ENCODE measurements at places on chromosomes 7 and 10. TPM values are rescaled to one million over a fixed set of nuclear protein-coding genes. Genes with fewer than 3 reads are reported as not detected.
A peak's percentile ranks its signal among the peaks of the same experiment; 100 is the strongest.

DNA sequence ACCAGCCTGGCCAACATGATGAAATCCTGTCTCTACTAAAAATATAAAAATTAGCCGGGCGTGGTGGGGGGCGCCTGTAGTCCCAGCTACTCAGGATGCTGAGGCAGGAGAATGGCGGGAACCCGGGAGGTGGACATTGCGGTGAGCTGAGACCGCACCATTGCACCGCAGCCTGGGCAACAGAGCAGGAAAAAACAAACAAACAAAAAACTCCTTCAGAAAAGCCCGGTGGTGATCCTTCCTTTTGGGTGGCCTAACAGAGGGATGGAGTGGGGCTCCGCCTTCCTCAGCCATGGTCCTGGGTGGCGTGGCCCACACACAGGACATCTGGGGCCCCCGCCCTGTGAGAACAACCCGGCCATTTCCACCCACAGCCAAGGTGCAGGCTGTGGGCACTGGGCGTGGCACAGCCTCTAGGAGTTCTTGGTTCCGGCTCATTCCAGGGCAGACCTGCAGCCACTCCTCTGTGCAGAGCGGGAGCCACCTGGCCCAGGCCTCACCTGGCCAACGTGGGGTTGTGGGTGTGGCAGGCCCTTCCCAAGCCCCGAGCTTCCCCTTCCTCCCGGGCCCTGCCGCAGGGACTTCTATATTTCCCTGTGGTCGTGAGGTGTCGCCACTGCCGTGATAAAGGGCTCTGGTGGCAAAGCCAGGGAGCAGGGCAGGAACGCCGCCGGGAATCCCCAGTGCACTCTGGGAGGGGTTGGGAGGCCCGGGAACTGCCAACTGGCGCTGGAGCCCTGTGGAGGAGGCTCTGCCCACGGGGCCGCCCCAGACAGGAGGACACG, 37.6 kb downstream of the GET4 start:
- H3K27ac ChIP-seq = no peak overlapping the region
- no peaks in the 10 kb centered on the region for H3K36me3 ChIP-seq
- H3K4me3 ChIP-seq = no peak overlapping the region
- H3K4me1 ChIP-seq = peaks cover 23% of the 10 kb centered on the region

GRCh38 chr10:72414642-72415041, 59.9 kb upstream of the DNAJB12 start:
- H3K27me3 ChIP-seq = no peaks in the 10 kb centered on the region
- no peak overlapping the region for H3K4me3 ChIP-seq
- H3K27ac ChIP-seq = no peak overlapping the region
- DNase-seq = no peak
- no peaks in the 10 kb centered on the region for H3K4me1 ChIP-seq
- no peaks in the 10 kb centered on the region for H3K36me3 ChIP-seq

- H3K27ac ChIP-seq = no peak overlapping the region
- no peaks in the 10 kb centered on the region for H3K36me3 ChIP-seq
- peaks cover 19% of the 10 kb centered on the region for H3K4me1 ChIP-seq
- H3K27me3 ChIP-seq = no peaks in the 10 kb centered on the region
Measured at GRCh38 chr10:113712755-113713639, 33.3 kb downstream of the CASP7 start.

DNA sequence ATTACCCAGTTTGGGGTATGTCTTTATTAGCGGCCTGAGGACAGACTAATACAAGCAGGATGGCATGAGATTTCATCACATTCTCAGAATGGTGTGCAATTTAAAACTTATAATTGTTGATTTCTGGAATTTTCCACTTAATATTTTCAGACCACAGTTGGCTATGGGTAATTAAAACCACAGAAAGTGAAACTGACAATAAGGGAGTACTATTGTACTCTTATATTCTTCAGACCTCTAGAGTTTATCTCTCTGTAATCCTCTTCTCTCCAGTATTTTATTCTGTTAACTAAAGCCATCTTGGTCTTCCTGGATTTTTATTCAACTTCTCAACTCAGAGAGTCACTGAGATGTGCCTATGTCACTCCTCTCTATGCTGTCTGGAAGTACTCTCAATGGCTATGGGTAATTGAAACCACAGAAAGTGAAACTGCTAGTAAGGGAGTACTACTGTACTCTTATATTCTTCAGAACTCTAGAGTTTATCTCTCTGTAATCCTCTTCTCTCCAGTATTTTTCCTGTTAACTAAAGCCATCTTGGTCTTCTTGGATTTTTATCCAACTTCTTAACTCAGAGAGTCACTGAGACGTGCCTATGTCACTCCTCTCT, 118.3 kb downstream of the PPP1R17 start:
- H3K27ac ChIP-seq = no peak overlapping the region
- H3K36me3 ChIP-seq = no peaks in the 10 kb centered on the region
- no peaks in the 10 kb centered on the region for H3K4me1 ChIP-seq
- no peak overlapping the region for H3K4me3 ChIP-seq
- DNase-seq = no peak
- H3K27me3 ChIP-seq = no peaks in the 10 kb centered on the region

DNA sequence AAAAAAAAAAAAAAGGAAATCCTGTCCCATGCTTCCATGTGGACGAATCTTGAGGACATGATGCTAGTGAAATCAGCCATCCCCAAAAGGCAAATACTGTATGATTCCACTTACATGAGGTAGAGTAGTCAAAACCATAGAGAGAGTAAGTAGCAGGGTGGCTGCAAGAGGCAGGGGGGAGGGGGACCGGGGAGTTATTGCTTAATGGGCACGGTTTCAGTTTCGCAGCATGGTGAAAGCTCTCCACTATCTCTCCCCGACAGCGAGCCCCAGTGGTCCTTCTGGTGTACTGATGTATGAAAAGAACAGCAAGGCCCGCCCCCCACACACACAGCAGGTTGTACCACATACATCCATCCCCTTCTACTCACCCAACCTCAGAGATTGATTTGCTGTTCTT, 32.8 kb downstream of the NOD1 start:
- peaks cover 22% of the 10 kb centered on the region for H3K4me1 ChIP-seq
- peaks cover 4% of the 10 kb centered on the region for H3K36me3 ChIP-seq
- peak overlapping the region; percentile 46 for H3K27ac ChIP-seq
- DNase-seq = peak; percentile 95

GPER1 gene
- 29.2 TPM for total RNA-seq

GALNT11 gene
- 59.5 TPM for total RNA-seq

MMRN2 gene
- total RNA-seq = 30.8 TPM

DNA sequence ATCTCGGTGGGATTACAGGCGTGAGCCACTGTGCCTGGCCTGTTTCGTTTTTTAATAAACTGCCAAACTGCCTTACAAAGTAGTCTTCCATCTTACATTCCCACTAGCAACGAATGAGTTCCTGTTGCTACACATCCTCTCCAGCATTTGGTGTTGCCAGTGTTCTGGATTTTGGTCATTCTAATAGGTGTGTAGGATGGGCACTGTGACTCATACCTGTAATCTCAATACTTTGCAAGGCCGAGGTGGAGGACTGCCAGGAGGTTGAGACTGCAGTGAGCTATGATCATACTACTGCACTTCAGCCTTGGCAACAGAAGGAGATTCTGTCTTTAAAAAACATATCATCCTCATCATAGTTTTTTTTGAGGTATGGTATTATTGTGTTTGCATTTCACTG, 21.4 kb upstream of the RSBN1L start:
- peak; percentile 59 for DNase-seq
- H3K4me1 ChIP-seq = peaks cover 14% of the 10 kb centered on the region
- no peaks in the 10 kb centered on the region for H3K27me3 ChIP-seq
- H3K4me3 ChIP-seq = no peak overlapping the region
- no peak overlapping the region for H3K27ac ChIP-seq

FAM180A gene
- 5.0 TPM for total RNA-seq

IGFBP3 gene
- 95.1 TPM for total RNA-seq

DNA sequence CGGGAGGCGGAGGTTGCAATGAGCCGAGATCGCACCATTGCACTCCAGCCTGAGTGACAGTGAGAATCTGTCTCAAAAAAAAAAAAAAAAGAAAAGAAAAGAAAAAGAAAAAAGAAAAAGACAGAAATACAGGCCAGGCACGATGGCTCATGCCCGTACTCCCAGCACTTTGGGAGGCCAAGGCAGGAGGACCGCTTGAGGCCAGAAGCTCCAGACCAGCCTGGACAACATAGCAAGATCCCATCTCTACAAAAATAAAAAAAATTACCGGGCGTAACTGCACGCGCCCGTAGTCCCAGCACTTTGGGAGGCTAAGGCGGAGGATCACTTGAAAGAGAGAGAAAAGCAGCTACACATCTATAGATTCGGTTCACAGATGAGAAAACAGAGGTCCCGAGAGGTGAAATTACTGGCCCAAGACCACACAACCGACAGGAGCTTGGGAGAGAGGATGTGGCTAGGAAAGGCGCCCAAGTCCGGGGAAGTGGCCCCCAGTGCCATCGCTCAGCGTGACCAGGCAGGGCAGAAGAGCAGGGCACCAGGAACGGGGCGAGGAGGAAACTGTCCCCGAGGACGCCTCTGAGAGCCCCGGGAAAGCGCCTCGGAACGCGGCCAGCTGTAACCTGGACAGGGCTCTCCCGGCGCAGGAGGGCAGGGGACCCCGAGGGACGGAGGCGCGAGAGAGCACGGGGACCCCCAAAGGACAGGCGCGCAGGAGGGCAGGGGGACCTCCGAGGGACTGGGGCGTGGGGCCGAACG, 612 bp downstream of the SNX8 start:
- peak overlapping the region; percentile 95 for H3K4me3 ChIP-seq
- H3K27ac ChIP-seq = no peak overlapping the region
- peak; percentile 18 for DNase-seq
- no peaks in the 10 kb centered on the region for H3K27me3 ChIP-seq

- H3K36me3 ChIP-seq = no peaks in the 10 kb centered on the region
- no peak for DNase-seq
- no peak overlapping the region for H3K27ac ChIP-seq
- H3K27me3 ChIP-seq = no peaks in the 10 kb centered on the region
- no peak overlapping the region for H3K4me3 ChIP-seq
Measured at GRCh38 chr10:3825244-3825643, 40.2 kb upstream of the KLF6 start.

DNA sequence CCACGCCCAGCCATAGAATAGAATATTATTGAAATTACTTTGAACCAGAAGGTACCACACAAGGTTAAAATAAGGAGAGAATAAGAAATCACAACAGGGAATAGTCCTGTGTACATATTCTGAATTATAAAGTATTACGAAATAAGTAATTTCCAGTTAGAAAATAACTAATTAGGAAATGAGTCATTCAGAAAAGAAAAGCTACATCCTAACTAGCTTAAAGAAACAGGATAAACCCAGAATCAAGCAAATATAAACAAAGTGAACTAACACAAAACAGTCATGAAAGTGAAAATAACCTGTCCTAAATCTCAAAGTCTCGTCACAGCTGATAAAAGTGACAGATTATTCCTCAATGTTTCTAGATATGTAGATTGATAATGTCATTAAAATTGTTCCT, 74.8 kb upstream of the NEBL start:
- no peaks in the 10 kb centered on the region for H3K27me3 ChIP-seq
- H3K4me3 ChIP-seq = no peak overlapping the region
- H3K36me3 ChIP-seq = no peaks in the 10 kb centered on the region
- no peak for DNase-seq
- no peaks in the 10 kb centered on the region for H3K4me1 ChIP-seq
- no peak overlapping the region for H3K27ac ChIP-seq

- DNase-seq = no peak
- H3K4me1 ChIP-seq = no peaks in the 10 kb centered on the region
- no peaks in the 10 kb centered on the region for H3K27me3 ChIP-seq
- no peak overlapping the region for H3K4me3 ChIP-seq
- H3K27ac ChIP-seq = no peak overlapping the region
Measured at GRCh38 chr7:34168013-34168412, 262.7 kb downstream of the BMPER start.

EBLN1 gene
- not detected for total RNA-seq

CRYGN gene
- total RNA-seq = 21.5 TPM

RBM33 gene
- 43.5 TPM for total RNA-seq

COL28A1 gene
- total RNA-seq = 1.4 TPM

DNA sequence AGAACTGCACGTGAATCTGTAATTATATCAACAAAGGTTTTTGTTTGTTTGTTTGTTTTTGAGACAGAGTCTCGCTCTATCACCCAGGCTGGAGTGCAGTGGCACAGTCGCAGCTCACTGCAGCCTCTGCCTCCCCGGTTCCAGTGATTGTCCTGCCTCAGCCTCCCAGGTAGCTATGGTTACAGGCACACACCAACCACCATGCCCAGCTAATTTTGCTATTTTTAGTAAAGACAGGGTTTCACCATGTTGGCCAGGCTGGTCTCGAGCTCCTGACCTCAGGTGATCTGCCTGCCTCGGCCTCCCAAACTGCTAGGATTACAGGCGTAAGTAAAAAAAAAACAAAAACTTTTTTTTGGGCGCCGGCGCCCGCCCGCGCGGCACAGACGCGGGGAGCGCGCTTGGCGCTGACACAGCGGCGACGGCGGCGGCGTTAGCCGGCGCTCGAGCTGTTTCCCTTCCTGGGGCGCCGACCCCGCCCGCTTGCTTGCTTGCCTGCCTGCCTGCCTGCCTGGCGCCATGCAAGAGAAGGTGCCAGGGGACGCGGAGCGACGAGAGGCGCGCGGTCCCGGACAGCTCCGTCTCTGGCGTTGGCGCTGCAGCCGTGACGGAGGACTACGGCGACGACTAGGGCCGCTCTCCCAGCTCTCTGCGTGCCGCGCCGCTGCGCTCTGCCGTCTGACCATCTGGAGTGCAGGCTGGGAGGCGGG, 171.4 kb upstream of the NUPR2 start:
- H3K27me3 ChIP-seq = no peaks in the 10 kb centered on the region
- peak overlapping the region; percentile 16 for H3K27ac ChIP-seq
- no peak overlapping the region for H3K4me3 ChIP-seq
- DNase-seq = peak; percentile 90
- H3K36me3 ChIP-seq = no peaks in the 10 kb centered on the region

DNA sequence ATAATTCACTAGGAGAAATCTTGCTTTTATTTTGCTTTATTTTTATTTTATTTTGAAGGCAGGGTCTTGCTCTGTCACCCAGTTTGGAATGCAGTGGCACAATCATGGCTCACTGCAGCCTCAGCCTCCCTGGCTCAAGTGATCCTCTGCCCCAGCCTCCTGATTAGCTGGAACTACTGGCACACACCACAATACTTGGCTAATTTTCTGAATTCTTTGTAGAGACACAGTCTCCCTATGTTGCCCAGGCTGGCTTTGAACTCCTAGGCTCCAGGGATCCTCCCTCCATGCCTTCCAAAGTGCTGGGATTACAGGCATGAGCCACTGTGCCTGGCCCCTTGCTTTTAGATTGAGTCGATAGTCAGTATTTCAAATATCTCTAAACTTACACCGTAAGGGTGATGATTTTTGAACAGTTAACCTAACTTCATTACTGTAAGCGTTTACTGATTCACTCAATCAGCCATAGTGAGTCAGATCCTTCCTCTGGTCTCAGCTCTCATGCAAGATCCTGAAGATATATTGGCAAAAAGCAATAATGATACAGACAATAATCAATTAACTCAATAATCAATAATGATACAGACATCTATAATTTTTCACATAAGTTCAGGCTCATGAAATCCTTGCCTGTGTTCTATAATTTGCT, 239.5 kb downstream of the KIAA1217 start:
- no peaks in the 10 kb centered on the region for H3K36me3 ChIP-seq
- peak overlapping the region; percentile 40 for H3K27ac ChIP-seq
- peaks cover 25% of the 10 kb centered on the region for H3K4me1 ChIP-seq
- no peak overlapping the region for H3K4me3 ChIP-seq

DNA sequence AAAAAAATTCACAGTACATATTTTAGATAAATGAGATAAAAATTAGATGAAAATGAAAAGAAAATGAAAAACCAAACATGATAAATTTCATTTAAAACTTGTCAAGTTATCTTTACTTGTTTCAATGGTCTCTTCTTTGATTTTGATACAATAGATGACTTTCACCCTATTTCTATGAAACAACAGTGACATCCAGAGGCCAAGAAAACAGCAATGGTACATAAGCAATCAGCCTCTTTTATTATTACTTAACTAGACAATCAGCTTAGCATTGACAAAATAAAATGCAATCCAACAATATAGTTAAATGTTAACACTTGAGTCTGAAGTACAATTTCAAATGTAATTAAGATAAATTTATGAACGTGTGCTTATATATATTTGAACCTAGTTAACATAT, 74.8 kb upstream of the GPR37 start:
- DNase-seq = no peak
- H3K27ac ChIP-seq = no peak overlapping the region
- H3K4me1 ChIP-seq = peaks cover 5% of the 10 kb centered on the region
